ENCODE measurements at places on chromosomes 6 and 20.

DNA sequence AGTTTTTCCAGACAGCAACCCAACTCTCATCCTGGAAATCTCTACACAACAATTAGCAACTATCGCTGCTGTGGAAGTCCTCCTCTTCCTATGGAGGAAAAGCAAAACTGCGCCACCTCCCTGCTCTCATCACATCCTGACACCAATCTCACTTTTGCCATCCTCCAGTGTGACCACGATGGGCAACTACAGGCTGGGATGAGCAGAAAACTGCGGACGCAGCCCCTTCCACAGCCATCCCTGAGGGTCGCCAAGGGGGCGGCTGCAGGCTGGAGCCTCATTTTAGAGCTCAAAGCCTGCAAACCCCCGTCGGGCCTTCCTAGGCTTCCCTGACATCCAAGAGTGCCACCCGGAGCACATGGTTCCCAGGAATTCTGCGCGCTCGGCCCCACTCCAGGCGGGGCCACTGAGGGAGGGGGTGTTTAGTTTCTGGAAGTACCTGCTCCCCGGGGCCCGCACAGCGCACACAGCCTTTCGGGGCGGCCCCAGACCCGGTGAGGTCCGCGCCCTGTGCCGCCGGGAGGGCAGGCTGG is 1.2 kb downstream of the TCFL5 start:
- peak; percentile 22 for DNase-seq

DNA sequence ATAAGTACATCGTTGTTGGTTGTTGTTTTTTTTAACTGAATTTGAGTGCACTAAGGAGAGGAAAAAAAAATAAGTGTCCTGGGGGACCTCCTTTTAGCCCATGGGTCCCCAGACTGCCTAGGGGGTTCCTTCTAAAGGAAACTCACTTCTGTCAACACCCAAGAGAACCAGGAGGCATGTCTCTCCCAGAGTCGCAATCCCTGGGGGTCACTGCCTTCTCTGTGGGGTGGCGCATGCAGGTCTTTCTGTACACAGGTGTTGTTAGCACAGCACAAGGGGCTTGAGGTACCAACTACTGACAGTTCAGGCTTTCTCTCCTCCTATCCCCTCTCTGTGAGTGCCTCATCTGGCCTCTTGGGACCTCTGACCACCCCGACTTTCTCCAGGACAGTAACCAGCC is 7.3 kb upstream of the ARMC2 start:
- no peak for DNase-seq

DNA sequence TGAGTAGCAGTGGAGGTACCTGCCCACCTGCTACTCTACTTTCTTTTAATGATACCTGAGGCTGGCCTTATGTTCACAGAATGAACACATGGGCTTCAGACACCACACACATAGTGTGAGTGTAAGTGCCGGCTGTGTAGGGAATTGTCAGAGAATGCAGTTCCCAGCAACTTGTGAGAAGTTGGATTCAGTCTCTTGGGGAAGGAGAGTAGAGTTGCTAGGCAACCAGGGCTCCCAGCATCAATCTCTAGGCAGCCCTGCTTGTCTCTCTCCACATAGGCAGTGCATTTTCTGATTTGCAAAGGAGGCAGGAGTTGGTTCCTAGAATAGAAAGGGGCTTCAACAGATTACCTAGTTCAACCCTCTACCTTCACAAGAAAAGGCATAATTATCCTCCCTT is 74.1 kb downstream of the BFSP1 start:
- no peak for DNase-seq

- DNase-seq = no peak
Observed at GRCh38 chr6:157101166-157101565, 222.2 kb downstream of the TMEM242 start.

GRCh38 chr6:121426686-121427085 is 8.8 kb upstream of the GJA1 start:
- no peak for DNase-seq

Measured in activated CD4-positive, alpha-beta T cell treated with anti-CD3 and anti-CD28 coated beads for 36 hours (primary cell).